ENCODE measurements at places on chromosomes 12 and 14.

DNA sequence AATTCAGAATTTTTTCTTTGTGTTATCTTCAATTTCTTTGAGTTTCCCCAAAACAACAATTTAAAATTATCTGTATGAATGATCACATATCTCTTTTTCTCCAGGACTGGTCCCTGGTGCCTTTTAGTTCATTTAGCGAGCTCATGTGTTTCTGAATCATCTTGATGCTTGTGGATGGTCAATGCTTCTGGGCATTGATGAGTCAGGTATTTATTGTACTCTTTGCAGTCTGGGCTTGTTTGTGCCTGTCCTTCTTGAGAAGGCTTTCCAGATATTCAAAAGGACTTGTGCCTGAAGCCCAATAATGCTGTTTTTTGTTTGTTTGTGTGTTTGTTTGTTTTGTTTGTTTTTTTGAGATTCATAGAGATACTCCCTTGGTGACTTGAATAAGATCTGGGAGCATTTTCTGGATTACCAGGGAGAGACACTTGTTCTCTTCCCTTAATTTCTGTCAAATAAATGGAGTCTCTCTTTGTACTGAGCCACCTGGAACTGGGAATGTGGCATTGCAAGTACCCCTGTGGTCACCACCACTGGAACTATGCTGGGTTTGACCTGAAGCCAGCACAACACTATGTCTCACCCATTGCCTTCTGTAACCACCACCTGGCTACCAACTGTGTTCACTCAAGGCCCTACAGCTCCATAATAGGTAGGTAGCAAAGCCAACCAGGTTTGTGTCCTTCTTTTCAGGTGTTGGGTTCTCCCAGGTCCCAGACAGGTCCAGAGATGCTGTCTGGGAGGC is 56.3 kb downstream of the SLC6A15 start:
- no peak for DNase-seq

- no peak for DNase-seq
Measured at GRCh38 chr14:85315733-85316290, 214.1 kb upstream of the FLRT2 start.

- no peak for DNase-seq
Measured at GRCh38 chr12:114894076-114894475, 210.1 kb upstream of the TBX3 start.

DNA sequence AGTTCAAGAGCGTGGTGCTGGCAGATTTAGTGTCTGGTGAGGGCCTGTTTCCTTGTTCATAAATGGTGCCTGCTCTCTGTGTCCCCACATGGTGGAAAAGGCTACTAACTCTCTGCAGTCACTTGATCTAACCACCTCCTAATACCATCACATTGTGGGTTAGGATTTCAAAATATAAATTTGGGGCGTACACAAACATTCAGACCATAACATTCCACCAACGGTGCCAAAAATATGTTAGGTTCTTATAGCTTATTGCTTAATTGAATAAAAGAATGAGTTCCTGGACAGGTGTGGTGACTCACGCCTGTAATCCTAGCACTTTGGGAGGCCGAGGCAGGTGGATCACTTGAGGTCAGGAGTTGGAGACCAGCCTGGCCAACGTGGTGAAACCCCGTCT is 3.4 kb upstream of the DYRK2 start:
- no peak for DNase-seq

GRCh38 chr12:109845824-109846205 is 12.6 kb upstream of the TRPV4 start:
- DNase-seq = no peak
